ENCODE measurements at places on chromosomes 11 and 22.

DNA sequence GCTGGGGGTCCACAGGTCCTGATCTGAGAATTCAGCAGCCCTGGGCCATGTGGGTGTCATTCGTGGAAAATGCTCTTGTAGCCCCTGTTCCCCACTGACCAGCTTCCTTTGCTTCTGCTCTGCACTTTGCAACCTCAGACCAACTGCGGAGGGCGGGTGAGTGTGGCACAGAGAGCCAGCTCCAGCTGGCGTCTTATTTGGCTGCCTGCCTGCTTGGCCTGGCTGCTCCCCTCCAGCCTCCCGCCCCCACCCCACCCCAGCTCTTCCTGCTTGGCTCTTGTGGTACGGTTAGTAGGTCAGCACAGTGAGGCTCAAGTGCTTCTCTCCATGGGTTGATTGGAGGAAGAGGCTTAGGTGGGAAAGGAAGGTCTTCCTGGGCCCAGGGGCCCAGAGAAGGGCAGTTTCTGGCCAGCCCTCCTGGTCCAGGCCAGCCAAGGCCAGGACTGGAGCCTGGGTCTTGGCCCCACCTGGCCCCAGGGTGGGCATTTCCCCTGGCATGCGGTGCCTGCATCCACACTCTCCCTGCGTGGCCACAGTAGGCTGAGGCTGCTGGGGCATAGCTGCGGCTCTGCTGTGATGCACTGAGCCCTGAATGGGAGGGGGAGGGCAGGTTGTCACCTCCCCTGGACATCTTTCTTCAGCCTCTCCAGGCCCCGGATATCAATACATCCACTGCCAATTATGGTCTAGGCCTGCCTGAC lies 26.5 kb downstream of the MYO7A start:
- DNase-seq: peak; percentile 51

DNA sequence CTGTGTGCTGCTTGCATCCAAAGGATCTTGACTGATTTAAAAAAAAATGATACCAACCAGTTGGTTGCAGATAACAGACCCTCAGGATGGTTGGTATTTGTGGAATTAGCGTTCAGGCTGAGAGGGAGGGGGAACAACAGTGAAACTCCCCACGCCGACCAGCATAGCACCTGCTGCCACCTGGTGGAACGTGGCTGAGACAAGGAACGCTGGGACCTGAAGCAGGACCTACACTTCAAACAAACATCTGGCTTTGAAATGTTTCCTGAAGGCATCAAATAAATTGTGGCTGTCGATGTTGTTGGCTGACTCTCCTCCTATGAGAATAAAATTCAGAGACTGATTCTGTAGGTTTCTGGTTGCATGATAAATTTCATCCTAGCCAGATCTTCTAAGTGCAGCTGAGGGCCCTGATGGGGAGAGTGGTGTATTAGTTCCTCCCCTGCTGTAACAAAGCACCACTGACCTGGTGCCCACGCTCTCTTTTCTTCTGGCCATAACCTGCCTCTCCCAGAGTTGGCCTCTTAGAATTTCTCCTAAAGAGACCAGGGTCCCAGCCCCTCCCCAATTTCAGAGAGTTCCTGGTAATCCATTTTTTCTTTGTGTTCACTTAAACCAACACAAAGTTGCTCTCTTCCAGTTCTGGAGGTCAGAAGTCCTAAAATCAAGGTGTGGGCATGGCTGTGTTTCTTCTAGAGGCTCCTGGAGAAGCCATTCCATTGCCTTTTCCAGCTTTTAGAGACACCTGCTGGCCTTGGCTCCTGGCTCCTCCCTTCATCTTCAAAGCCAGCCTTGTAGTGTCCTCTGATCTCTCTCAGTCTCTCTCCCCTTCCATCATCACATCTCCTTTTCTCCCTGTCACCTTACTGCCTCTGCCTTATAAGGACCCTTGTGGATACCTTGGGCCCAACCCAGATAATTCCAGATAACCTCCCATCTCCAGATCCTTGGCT lies 17.3 kb downstream of the APOL2 start:
- peak; percentile 85 for DNase-seq

DNA sequence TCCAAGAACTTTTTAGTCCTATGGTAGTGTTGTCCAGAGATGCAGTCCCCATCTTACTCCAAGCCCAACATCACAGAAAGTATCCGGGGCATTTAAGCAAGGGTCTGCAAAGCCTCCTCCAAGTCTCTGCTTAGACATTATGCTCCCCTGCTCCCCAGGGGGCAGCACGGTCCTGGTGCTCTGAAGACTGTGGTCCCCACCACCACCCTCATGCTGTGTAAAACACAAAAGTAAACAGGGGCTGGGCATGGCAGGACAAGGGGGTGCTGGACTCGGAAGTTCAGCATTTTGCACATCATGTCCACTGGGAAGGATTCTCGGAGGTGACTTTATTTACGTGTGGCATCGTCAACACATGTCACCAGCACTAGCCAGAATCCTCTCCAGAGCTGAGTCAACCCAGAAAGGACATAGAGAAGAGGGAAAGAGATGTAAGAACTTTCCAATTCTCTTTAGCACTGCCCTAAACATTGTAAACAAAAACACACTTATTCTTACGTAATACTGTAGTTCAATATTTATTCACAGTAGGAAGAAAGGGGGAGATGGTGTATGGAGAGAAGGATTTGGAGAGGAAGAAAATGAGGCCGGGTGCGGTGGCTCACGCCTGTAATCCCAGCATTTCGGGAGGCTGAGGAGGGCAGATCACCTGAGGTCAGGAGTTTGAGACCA lies 37.7 kb downstream of the TCIRG1 start:
- peak; percentile 58 for DNase-seq

GRCh38 chr11:131841028-131841427 lies 470.6 kb downstream of the NTM start:
- DNase-seq: peak; percentile 9

DNA sequence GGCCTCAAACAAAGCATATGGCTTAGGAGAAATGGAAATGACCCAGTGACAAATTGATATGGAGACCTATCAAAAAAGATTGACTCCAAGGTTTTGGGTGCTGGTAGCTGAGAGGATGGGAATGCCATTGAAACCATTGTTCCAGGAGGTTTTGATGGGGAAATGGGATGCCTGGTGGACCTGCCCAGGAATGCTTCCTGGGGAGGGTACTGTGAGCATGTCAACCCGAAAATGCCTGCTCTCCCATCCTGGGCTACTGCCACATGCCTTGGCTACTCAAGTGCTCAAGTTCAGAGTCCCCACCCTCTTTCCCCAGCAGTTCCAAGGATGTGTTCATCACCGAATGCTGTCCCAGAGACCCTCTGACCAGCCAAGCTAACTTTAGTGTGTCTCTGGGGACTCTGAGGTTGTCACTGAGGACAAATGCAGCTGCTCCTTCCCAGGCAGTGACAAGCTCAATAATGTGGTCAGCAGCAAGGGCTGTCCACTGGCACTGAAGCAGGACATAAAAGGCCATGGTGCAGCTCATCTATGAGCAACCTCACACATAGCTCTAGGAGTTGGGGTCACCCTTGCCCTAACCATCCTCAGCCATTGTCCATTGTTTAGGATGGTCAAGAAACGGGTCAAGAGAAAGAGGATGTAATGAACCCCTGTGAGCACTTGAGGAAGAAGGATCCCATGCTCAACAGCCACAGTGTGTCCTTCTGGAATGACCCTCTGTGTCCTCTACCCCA lies 83.7 kb downstream of the TRIM29 start:
- no peak for DNase-seq

DNA sequence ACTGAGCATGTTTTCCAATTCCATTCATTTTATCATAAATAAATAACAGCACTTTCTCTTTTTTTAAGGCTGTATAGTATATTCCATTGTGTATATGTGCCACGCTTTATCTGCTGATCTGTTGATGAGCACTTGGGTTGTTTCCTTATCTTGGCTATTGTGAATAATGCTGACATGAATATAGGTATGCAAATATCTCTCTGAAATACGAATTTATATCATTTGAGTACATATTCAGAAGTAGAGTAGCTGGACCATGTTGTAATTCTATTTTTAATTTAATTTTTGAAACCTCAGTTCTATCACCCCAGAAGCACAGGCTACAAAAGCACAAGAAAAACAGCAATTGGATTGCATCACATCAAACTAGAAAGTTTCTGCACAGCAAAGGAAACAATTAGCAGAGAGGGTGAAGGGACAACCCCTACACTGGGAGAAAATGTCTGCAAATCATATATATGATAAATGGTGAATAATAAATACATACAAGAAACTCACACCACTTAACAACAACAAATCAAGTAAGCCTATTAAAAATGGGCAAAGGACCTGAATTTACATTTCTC lies 43.4 kb downstream of the XKR3 start:
- no peak for DNase-seq

DNA sequence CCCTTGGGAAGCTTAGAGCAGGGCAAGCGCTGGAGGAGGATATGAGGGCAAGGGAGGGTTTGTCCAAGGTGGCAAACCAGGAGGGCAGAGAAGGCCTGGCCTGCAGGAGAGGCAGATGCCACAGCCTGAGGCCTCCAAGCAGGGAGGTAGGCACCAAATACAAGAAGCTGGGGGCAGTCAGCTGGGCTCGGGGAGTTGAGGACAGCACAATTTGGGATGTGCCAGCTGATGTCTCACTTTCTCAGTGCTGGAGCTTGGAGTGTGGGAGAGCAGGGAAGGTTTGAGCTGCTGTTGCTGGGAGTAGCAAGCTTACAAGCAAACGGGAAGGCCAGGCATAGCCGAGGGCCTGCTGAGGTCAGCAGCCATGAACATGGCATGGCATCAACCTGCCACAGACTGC lies 4.0 kb downstream of the ZDHHC24 start:
- no peak for DNase-seq

GRCh38 chr11:47216121-47216798 lies 1.5 kb downstream of the DDB2 start:
- peak; percentile 69 for DNase-seq

DNA sequence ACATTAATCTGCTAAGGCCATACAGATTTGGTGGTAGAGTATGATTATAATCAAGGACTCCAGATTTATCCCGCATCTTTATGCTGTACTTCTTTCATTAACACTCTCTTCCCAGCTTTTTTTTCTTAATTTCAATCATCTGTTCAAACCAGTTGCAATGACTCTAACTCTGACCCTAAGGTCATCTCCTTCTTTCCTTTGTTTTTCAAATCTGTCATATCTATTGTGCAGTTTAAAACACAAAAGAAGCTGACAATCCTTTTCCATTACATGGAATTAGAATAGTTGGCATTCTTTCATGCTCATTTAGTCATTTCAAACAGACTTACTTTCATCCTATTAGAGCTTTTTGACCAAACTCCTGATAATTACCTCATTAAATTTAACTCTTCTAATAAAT lies 53.6 kb upstream of the GRM5 start:
- no peak for DNase-seq

- peak; percentile 92 for DNase-seq
Measured at GRCh38 chr22:38218661-38219622, 17.1 kb downstream of the MAFF start.

GRCh38 chr22:43381693-43382092 lies 30.1 kb upstream of the MPPED1 start:
- DNase-seq: peak; percentile 55

- DNase-seq: peak; percentile 71
Measured at GRCh38 chr11:23540101-23540561, 679.9 kb upstream of the CCDC179 start.

DNA sequence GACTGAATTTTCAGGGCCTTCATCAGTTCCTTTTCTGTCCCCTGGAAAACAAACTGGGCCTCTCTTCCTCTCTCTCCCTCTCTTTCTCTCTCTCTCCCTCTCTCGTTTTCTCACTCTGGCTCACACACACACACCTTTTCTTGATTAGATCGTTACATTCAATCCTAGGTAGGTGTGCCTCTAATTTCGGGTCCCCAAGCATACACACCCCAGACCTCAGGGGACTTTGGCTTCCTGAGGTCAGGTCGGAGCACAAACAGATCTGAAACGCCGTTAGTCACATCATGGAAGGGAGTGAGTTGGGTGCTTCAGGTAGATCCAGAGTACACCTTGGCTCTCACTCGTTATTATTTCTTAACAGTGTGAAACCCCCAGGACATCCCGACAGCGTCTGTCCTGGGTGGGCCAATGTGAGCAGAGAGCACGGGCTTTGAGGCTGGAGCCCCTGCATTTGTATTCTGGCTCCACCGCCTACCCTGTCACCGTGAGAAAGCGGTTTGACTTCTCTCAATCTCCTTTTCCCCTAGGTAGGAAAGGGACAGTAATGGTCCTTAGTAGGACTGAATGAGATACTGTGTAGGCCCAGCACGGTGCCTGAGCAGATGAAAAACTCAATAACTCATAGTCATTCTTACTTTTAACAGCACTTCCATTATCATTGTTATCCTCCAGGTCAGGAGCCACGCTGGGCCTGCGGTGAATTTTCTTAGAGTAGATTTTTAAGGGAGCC lies 37.3 kb upstream of the POU2AF1 start:
- no peak for DNase-seq

GRCh38 chr11:117502015-117502778 lies 174.5 kb downstream of the CEP164 start:
- no peak for DNase-seq

DNA sequence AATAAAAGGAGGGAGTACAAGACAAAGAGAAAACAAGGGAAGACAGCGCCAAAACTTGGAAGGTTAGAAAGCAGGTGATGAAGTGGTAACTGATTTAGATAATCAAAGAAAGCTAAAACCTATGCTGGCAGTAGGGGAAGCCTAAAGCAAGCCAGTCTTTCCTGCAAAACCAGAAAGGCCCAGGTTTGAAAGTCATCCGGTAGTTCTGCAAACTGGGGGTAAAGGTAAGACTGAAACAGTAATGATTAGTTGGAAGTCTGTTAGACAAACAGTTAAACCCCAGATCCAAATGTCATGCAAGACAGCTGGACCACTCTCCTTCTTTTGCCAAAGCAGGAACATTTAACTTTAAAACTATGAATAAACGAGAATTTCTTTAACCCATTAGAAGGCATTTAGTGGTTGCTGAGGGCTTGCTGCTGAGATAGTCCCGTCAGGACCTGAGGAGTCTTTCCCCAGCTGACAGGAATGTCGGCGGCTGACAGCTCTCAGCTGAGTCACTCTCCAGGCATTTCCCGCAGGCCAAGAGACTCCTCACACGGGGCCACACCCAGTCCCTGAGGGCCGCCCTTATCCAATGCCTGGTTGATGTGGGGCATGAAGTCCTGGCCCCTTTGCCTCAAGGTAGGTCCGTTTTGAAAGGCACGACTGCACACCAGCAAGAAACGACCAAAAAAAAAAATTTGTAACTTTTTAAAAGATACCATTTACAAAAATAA lies 36.3 kb upstream of the CFAP300 start:
- peak; percentile 67 for DNase-seq

DNA sequence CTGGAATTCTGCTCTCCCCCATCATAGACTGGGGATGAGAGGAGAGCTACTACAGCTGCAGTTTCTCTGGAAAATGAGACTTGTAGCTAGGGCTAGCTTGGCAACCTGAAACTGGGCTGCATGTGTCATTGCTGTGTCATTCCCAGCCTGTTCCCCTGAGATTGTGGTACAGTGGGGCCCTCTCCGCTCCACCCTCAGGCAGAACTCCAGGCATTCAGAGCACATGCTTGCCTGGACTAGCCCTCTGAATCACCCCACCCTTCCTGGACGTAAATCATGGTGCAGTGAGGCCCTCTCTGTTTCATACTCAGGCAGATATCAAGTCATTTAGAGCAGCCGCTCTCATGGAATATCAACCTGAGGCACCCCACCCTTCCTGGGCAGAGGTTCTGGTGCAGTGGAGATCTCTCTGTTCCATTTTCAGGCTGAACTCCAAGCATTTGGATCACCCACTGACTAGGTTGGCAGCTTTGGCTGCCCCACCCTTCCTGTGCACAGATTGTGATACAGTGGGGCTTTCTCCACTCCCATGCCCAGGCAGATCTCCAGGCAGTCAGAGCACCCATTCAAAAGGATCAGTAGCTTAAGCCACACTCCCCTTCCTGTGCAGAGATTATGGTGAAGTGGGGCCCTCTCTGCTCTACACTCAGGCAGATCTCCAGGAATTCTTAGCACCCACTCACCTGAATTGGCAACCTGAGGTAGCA lies 274.4 kb downstream of the C11orf87 start:
- no peak for DNase-seq

- no peak for DNase-seq
Measured at GRCh38 chr11:27138716-27139115, 98.1 kb downstream of the BBOX1 start.
